ENCODE measurements at places on chromosomes 16 and 17.
A peak's percentile ranks its signal among the peaks of the same experiment; 100 is the strongest.

DNA sequence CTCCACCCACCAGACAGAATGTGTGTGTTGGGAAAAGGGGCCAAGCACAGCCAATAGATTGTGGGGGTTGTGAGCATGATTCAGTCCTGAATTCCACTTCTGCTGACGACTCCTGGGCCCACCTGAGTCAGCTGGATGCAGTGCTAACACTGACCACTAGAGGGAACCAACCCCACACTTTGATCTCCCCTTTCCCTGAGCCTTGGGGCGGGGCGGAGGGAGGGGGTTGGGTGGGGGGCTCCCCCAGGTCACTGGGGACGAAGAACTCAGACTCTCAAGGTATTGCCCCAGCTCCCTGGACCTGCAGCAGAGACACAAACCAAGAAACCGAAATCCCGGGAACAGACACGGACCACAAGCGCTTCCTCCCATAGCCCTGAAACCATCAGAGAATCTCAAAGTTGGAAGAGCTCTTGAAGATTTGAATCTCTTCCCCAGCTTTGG is 621 bp upstream of the CSHL1 start:
- peak; percentile 50 for DNase-seq

DNA sequence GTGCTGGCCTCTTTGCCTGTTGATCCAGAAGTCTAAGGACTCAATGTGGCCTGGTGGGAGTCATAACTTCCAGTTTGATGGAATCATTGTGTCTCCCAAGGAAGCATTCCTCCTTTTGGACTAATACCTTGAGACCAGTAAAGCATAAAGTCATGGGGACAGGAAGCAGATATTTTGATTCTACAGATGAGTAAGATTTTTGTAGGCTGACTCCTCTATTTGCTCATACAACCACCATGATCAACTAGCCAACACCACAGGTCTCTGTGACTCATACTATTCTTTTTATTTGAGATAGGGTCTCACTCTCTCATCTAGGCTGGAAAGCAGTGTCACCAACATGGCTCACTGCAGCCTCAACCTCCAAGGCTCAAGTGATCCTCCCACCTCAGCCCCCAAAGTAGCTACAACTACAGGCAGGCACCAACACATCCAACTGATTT is 6.2 kb downstream of the MT2A start:
- DNase-seq: no peak

- DNase-seq: no peak
Observed at GRCh38 chr17:50430821-50431618, 5.0 kb downstream of the ACSF2 start.

GRCh38 chr16:58449768-58450167 is 50.2 kb upstream of the NDRG4 start:
- DNase-seq: no peak

- DNase-seq: peak; percentile 36
Observed at GRCh38 chr17:50114849-50115357, 15.1 kb downstream of the SAMD14 start.

- DNase-seq: no peak
Observed at GRCh38 chr16:53804467-53804866, 100.5 kb downstream of the FTO start.

- peak; percentile 8 for DNase-seq
Observed at GRCh38 chr16:68368301-68368888, 57.6 kb downstream of the PRMT7 start.

DNA sequence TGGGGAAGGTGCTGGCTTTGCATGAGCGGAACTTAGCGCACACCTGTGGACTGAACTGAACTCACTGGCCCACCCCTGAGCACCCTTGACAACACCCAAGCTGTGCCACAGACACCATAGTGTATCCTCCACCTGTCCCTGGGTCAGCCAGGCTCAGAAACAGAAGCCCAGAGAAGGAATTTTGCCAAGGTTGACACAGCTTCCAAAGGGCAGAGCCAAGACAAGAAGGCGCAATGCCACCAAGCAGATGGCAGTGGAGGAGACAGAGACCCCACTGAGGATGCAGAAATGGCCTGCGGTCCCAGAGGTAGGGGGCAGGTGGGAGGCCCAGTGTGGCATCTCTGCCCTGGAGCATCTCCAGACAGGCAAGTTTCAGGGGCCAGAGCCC is 169.0 kb downstream of the ENGASE start:
- no peak for DNase-seq

GRCh38 chr17:27741971-27742575 is 58.3 kb downstream of the NOS2 start:
- no peak for DNase-seq

DNA sequence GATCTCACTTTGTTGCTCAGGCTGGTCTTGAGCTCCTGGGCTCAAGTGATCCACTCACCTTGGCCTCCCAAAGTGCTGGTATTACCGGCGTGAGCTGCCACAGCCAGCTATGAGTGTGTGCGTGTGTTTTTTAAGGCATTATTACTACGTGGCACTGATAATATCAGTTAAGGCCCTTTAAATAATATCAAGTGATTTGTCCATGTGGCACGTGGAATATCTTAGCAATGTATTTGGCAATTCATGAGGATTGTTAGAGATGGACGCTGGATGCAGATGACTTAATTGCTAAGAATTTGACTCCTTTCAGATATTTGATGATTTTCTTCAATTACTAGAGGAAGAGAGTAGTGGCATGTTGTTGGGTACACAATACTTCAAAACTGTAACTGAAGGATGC is 25.5 kb upstream of the PMP22 start:
- DNase-seq: no peak

DNA sequence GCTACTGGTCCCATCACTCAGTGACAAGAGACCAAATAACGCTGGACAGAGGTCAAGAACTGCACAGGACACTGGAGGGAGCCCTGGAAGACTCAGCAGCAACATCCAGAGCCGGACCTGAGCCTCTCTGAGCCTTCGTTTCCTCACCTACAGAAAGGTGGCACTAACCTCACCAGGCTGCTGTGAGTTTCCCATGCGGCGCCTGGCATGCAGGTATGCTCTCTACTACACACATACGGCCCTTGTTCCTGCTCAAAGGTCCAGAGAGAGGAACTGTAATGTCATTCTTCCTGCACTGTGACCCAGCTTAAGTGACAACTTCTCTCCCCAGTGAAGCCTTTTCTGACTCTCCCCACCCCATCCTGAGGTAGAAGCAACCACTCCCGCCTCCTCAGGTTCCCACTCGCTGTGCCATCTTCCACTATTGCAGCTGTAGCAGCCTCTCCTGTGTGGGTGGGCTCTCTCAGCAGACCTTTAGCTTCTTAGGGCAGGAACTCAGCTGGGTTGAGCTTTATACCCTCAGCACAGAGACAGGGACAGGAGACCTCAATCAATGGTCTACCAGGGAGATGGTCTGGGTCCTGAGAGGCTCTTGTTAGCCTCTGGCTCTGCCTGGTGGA is 43.9 kb upstream of the SREBF1 start:
- no peak for DNase-seq

GRCh38 chr17:61139219-61139618 is 260.4 kb upstream of the TBX2 start:
- peak; percentile 62 for DNase-seq

DNA sequence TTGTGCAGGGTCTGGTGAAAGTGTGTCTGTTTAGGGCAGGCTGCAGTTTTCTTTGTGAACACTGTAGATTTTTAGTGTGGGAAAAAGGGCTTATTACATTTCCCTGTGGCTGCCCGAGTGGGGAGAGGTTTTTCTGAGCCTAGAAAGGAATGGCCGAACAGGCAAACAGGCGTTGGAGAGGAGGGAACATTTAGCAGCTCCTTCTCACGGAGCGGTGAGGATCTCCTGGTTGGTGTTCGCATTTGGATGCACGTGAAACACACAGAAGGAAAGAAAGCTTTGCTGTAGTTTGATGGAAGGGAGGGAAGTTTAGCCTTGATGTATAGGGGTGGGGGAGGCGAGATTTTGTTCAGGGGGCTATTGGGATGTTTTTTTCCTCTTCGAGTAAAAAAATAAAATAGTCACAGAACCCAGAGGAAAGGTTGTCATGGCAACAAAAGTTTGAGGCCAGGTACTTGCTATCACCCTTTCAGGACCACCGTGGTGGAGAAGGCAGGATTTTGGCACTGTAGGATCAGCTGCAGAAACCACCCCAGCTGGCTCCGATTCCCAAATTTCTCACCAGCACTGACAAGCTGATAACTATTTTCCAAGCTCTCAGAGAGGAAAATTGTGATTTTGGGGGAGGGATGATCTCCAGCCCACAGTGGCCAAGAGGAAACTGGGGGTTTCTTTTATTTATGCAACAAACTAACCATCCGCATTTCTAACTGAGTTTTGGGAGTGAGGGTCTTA is 3.5 kb downstream of the GSG1L start:
- no peak for DNase-seq

- DNase-seq: no peak
Observed at GRCh38 chr17:50183421-50183994, 17.7 kb downstream of the SGCA start.
